ENCODE measurements at places on chromosomes 5 and 9.
A peak's percentile ranks its signal among the peaks of the same experiment; 100 is the strongest.

GRCh38 chr9:132235894-132236661, 74.2 kb downstream of the NTNG2 start:
- DNase-seq, result peak; percentile 85

DNA sequence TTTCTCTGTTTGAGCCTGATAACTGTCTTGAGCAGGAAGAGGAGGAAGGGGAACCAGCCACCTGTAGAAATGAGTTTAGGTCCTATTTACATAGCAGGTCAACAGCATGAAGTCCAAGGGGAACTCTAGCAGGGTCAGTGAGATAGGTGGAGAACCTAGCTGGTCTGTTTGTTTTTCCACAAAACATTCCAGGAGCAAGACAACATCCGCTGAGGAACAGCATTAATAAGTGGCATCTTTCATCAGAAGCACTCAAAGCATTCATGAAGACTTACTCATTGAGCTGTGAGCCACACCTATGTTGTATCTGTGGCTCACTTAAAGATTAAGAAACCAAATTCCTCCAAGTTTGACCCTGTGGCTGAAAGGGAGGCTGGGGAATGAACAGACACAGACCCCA, 115.9 kb downstream of the ACTBL2 start:
- DNase-seq, result no peak

DNA sequence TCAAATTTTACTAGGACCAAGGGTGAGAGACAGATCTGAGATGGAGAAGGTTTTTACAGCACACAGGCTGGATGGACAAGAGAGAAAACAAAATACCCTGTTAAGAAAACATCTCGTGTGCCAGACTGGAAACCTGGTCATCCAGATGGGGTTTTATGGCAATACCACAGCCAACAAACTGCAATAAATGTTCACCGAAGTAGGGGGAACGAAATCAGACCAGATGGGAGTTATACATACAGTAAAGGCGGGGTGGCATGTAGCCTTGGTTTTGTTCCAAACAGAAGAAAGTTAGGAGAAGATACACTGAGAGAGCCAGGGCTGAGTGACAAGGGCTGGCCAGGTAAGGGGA, 63.3 kb downstream of the DCP2 start:
- DNase-seq, result no peak

- no peak for DNase-seq
These were observed at the start of gene IFNA13 for GRCh38 chr9:21367957-21368356. Gene IFNA13 (minus strand): TSS chr9:21368057. CDS start chr9:21368010, 47 bp downstream.

GRCh38 chr5:37435261-37435660, 56.1 kb downstream of the WDR70 start:
- DNase-seq, result no peak

DNA sequence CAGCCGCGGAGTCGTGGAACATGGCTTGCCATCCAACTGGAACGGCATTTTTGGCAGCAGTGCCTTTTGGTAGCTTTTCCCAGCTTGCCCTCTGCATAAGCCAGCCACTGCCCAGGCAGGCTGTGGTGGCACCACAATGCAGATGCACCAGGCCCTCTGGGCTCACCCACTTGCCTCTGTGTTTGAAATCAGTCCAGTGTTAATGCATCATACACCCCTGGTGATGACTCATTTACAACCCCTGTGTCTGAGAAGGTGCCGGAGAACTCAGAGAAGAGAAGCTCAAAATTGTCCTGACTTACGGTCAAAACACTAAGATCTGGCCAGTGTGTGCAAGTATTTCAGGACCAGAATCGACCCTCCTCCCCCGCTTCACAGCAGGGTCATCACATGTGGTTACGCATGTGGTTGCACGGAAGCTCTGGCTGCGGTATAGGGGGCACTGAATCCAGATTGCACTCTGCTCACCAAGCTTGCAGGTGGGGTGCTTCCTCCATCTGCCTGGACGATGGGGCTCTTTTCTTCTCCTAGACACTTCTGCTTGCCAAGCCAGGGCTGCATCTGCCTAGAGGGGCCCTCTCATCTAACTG, 66.5 kb upstream of the SMIM15 start:
- DNase-seq, result peak; percentile 11

DNA sequence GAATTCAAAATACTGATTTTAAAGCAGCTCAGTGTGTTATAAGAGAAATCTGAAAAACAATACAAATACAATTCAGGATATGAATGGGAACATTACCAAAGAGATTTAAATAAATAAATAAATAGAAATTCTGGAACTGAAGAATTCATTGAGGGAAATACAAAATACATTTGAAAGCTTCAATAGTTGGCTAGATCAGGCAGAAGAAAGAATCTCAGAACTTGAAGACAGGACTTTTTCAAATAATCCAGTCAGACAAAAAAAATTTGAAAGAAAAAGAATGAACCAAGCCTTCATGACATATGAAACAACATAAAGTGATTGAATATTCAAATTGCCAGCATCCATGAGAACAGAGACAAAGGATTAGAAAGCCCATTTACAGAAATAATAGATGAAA, 59.6 kb upstream of the TLX3 start:
- no peak for DNase-seq

- DNase-seq, result no peak
These were observed 1714.1 kb downstream of the EFNA5 start for GRCh38 chr5:105956456-105957196.

- no peak for DNase-seq
These were observed 321.0 kb downstream of the ACTL7B start for GRCh38 chr9:108534741-108535140.

GRCh38 chr5:51376509-51376908, 6.7 kb upstream of the ISL1 start:
- DNase-seq, result no peak

GRCh38 chr9:86281593-86282076, 703 bp downstream of the ISCA1 start:
- no peak for DNase-seq

DNA sequence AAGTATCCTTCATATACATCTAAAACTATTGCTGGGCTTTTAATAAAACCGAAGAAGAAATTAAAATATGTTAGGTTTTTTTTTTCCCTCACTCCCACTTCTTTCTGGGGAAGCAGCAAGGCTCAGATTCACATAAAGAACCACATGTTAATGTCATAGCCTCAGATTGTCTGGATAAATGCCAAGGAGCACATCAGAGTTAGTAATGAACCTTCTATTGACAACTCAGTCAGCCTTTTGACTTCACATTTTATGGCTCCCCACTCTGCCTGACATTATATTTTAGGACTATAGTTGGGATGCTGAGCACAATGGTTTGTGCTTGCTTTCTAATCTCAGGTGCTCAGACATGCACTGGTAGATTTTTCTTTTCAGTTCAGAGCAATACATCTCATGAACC, 21.8 kb downstream of the DMAC1 start:
- no peak for DNase-seq

- DNase-seq, result no peak
These were observed 35.1 kb downstream of the MRPL36 start for GRCh38 chr5:1764606-1764960.

DNA sequence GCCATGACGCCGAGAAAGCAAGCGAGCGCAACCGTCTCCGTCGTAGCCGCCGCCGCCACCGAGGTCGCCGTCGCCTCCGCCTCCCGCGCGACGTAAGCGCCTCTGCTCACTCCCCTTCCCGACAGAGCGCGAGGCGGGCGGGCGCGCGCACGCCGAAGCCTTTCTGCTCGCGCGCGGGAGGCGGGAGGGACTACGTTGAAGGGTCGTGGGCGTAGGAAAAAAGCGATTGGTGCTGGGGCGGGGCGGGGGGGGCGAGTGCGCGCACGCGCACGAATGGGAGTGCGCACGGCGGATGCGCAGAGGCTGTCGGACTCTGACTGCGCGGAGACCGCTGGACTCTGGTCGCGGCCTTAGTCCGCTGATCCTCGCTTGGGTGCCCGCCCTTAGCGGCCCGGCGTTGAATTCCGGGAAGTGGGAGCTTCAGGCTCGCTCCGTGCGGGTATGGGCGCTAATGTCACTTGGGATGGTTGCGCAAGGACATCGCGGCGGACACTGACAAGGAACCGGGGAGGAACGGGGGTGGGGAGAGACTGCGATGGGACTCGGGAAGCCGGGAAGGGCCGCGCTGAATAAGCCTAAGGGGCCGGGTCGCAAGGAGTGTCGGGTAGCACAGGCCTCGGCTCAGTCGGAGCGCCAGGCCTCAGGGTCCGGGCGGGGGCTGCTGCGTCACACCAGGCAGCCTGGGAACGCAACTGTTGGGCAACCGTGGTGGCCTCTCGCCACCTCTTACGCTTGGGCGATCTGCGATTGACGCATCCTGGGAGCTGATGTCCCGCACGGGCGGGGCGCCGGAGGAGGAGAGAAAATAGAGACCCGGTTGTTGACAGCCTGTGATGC, at the start of gene CHD1:
Gene CHD1 (minus strand): TSS at position 135 of the 837 bp plus-strand sequence. CDS start 2,621 bp downstream, outside the sequence.
- peak; percentile 95 for DNase-seq

GRCh38 chr5:59745415-59745863, 148.1 kb downstream of the PDE4D start:
- peak; percentile 37 for DNase-seq

Data from G401 (cell line).